ENCODE measurements at places on chromosomes 5 and 9. TPM values are rescaled to one million over a fixed set of nuclear protein-coding genes. Genes with fewer than 3 reads are reported as not detected.

GRCh38 chr5:179318221-179318955 is 26.9 kb downstream of the ADAMTS2 start:
- DNase-seq: no peak

- no peak for DNase-seq
Measured at GRCh38 chr9:136588663-136589464, 43.0 kb upstream of the NOTCH1 start.

- no peak for DNase-seq
Measured at GRCh38 chr9:135790356-135790755, 88.4 kb downstream of the KCNT1 start.

DNA sequence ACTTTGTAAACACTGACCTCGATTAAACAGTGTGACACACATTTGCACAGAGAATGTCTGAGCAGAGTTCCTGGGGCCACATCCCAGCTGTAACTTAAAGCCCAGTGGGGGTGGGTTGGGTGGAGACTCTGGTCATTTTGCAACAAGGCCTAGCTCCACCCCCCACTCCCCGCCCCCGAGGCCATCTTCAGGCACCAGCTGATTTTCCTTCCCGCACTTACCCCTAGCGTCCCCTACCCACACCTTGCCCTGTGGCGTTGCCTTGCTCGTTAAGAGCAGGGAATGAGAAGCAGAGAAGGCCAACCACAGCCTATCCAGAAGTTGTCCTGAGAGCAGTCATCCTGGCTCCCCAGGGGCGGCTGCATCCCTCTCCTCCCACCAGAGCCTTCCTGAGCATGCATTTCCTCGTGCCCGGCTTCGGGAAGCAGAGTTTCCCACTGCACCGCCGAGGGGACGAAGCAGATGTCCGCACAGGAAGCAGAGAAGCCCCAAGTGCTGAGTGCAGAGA is 101.7 kb upstream of the SARDH start:
- peak; percentile 77 for DNase-seq

- peak; percentile 74 for DNase-seq
Measured at GRCh38 chr5:121797681-121798518, 53.8 kb upstream of the FTMT start.

- no peak for DNase-seq
Measured at GRCh38 chr5:97560599-97560993, 377.5 kb upstream of the RIOK2 start.

DNA sequence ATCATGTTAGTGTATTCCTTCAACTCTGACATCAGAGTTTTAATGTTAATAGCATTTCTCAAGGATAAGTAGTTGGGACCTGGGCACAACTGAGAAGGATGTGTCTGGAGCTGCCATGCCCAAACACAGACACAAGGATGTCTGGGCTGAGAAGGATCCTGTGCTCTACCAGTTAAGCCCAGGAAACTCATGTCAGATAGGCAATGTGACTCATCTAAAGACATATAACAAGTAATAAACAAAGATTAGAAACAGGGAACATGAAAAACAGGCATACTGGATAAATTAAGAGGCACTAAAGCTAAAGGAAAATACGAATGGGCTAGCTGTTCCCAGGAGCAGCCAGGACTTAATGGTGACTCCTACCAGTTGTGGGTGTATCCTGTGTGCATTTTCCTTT is 9.1 kb upstream of the EGFLAM start:
- DNase-seq: no peak

GRCh38 chr9:104915753-104916152 is 12.2 kb downstream of the ABCA1 start:
- no peak for DNase-seq

Gene PCDHA7
- 8.7 TPM for total RNA-seq

Gene QRFP
- total RNA-seq: not detected

Gene TAF11L10
- total RNA-seq: not detected

All from GM23338 (cell line).